ENCODE measurements at places on chromosomes 2 and 18. TPM values are rescaled to one million over a fixed set of nuclear protein-coding genes. Genes with fewer than 3 reads are reported as not detected.

Gene RTP5
- not detected for total RNA-seq

Gene SNTG2
- total RNA-seq = 9.0 TPM

Gene EFR3B
- total RNA-seq = 7.1 TPM

Gene GPR35
- 2.6 TPM for total RNA-seq

Gene PDE6D
- total RNA-seq = 30.8 TPM

Gene LYG1
- 2.5 TPM for total RNA-seq

Gene ANKRD62
- total RNA-seq = not detected

Gene UGT1A4
- total RNA-seq = not detected

- no peak overlapping the region for H3K4me3 ChIP-seq
- no peaks in the 10 kb centered on the region for H3K27me3 ChIP-seq
- H3K27ac ChIP-seq = no peak overlapping the region
- H3K4me1 ChIP-seq = no peaks in the 10 kb centered on the region
- DNase-seq = no peak
Observed at GRCh38 chr2:2524348-2524941, 193.4 kb upstream of the MYT1L start.

DNA sequence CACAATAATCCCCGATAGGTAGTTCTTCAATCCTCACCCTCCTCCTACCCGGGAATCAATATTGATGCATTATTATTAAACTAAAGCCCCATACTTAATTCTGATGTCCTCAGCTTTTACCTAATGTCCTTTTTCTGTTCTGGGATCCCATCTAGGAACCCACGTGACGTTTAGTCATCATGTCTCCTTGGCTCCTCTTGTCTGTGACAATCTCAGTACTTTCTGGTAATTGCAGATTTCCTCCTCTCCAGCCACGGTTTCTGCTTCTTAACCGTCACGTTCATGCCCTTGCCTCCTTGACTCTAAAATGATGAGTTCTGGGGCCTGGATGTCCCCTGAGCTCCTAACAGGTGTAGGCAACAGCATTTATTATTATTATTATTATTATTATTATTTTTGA lies 2.9 kb upstream of the DGKD start:
- peaks cover 54% of the 10 kb centered on the region for H3K4me1 ChIP-seq
- H3K27ac ChIP-seq = no peak overlapping the region
- no peaks in the 10 kb centered on the region for H3K36me3 ChIP-seq
- no peaks in the 10 kb centered on the region for H3K27me3 ChIP-seq
- no peak overlapping the region for H3K4me3 ChIP-seq

DNA sequence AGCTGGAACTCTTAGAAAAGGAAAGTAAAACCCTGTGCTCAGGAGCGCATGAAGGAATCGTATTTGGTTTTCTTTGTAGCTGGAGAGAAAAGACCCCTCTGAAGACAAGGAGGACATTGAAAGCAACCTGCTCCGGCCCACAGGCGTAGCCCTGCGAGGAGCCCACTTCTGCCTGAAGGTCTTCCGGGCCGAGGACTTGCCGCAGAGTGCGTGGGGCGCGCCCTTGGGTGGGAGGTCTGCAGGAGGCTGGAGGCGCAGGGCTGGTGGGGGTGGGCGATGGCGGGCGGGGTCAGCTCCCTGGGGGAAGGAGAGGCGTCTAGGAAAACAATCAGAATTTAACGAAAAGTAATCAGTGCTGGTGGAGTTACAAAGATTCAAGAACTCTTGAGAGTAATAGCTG lies 72.8 kb downstream of the DYSF start:
- H3K4me1 ChIP-seq = no peaks in the 10 kb centered on the region
- H3K27ac ChIP-seq = no peak overlapping the region
- no peak for DNase-seq
- H3K4me3 ChIP-seq = no peak overlapping the region

GRCh38 chr18:53689886-53690285 lies 534.6 kb downstream of the MBD2 start:
- H3K36me3 ChIP-seq = no peaks in the 10 kb centered on the region
- no peak overlapping the region for H3K27ac ChIP-seq
- H3K4me1 ChIP-seq = no peaks in the 10 kb centered on the region
- no peak for DNase-seq
- no peak overlapping the region for H3K4me3 ChIP-seq

DNA sequence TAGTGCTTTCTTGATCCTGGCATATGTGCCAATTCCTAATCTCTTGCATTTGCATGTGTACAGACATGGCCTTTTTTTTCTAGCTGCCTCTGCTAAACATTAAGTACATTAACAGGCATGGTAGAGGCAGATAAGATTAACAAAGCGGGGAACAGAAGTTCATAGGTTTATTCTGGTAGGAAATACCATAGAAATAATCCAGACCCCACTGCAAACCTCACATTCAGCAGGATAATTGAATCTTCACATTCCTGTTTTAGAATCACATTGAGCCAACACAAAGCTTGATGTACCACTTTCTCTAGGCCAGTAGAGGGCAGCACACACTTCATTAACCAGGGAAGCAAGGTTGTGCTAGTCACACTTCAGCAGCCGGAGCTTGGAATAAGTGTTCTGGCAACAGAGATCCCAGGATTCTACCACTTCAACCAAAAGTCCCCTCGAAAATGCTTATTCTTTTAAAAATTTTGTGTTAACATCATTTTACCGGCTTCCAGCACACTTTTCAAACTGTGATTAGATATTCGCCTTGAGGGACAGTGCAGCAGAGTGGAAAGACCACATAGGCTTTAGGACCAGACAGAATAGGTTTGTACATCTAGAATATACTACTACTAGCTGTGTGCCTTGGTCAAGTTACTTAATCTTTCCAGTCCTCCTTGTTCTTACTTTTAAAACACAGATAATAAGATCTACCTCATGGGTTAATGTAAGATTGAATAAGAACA lies 420.2 kb upstream of the CHST9 start:
- peak; percentile 60 for DNase-seq
- no peaks in the 10 kb centered on the region for H3K4me1 ChIP-seq
- H3K4me3 ChIP-seq = no peak overlapping the region
- no peak overlapping the region for H3K27ac ChIP-seq
- H3K27me3 ChIP-seq = no peaks in the 10 kb centered on the region

- no peaks in the 10 kb centered on the region for H3K4me1 ChIP-seq
- no peak overlapping the region for H3K4me3 ChIP-seq
- H3K27me3 ChIP-seq = no peaks in the 10 kb centered on the region
- H3K36me3 ChIP-seq = no peaks in the 10 kb centered on the region
Observed at GRCh38 chr2:152369176-152369860, 34.3 kb downstream of the FMNL2 start.

- peaks cover 8% of the 10 kb centered on the region for H3K4me1 ChIP-seq
- no peak for DNase-seq
- no peaks in the 10 kb centered on the region for H3K27me3 ChIP-seq
- H3K36me3 ChIP-seq = no peaks in the 10 kb centered on the region
- no peak overlapping the region for H3K27ac ChIP-seq
- no peak overlapping the region for H3K4me3 ChIP-seq
Observed at GRCh38 chr2:148999451-148999921, 39.0 kb upstream of the LYPD6B start.

DNA sequence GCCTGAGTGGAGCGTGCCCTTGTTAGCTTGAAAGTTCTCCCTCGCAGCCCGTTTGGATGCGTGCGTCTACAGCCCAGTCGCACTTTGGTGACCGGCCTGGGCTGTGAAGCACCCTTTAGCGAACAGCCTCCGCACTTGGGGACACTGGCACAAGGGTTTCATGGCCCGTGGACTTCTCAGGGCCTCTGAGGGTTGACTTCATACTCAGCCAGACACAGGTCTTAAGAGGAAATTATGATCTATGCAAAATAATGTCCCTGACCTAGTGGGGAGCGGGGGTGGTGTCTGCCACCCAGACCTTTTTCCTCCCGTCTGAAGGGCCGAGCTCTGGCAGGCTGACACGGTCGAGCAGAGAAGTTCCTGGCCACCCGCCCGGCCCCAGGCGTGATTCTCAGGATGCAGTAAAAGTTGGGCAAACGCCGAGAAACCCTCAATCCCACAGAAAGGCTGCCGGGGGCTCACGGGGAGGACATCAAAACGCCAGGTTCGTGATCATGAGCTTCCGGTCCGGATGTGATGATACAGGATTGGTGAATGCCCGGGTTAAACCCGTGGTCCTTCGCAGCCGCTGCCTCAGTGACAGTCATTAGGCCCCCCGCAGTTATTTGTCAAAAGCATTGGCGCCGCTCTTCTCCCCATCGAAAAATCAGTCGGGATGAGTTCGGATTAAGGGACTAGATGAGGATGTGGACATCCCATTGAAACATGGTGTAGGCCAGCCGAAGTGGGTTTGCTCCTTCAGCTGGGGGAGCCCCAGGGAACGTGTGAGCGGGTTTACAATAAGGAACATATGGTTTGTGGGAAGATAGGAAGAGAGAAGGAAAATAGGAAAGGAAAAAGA lies 3.6 kb upstream of the PAX3 start:
- H3K4me3 ChIP-seq = no peak overlapping the region
- H3K27ac ChIP-seq = no peak overlapping the region
- no peaks in the 10 kb centered on the region for H3K36me3 ChIP-seq

DNA sequence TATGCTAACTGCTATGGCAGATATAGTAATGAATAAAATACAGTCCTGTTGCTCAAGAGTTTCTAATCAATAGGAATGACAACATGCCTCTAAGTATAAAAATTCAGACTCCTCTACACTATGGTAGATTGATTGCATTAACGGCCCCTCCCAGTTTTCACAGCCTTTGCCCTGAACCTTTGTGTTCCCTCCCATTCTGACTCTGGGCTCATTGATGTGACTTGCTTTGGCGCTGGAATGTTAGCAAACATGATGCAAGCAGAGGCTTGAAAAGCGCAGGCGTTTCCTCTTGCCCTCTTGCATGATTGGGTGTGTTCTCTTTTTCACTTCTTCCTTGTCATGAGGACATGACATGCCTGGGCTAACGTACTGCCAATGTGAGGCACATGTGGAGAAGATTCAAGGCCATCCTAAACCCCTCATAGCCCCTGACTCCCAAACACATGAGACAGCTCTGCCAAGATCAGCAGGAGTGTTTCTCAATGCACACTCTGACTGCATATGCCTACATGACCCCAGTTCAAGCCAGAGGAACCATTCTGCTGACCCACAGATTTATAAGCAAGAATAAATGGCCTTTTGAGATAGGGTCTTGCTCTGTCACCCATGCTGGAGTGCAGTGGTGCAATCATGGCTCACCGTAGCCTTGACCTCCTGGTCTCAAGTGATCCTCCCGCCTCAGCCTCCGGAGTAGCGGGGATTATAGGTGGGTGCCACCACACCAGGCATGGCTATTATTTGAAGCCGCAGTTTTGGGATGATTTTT lies 49.7 kb upstream of the CD28 start:
- H3K36me3 ChIP-seq = no peaks in the 10 kb centered on the region
- H3K4me3 ChIP-seq = no peak overlapping the region
- DNase-seq = peak; percentile 26
- H3K4me1 ChIP-seq = peaks cover 8% of the 10 kb centered on the region
- H3K27me3 ChIP-seq = no peaks in the 10 kb centered on the region

Measured in tibial nerve (tissue), 4 donors.